ENCODE measurements at places on chromosomes 4 and X. TPM values are rescaled to one million over a fixed set of nuclear protein-coding genes. Genes with fewer than 3 reads are reported as not detected.

DNA sequence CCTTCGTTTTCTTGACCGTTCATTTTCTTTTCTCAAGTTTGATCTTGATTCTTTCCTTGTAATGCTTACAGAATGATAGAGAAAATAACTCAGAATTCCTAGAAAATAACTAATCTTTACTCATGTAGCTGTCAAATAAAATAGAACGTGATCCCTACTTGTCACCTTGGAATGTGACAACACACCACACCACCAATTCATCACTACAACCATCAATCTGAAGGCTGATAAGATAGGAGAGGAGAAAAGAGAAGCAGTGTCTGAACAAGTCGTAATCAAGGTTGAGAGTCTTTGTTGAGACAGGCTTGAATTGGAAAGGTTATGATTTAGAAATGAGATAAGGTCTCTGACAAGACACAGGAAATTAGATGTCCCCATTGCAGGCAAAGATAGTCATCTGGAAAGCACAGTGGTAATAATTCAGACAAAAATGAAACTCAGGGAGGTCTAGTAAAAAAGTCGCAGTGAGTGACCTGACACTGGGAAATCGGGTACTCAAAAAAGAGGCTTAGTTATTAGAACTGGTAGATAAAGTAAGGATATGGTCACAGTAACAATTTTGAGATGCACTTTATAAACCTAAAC lies 456.2 kb downstream of the FAT4 start:
- no peaks in the 10 kb centered on the region for H3K36me3 ChIP-seq
- no peak for DNase-seq
- no peaks in the 10 kb centered on the region for H3K4me1 ChIP-seq

Gene PDZD11
- 48.6 TPM for polyA plus RNA-seq

Gene WAS
- 6.3 TPM for polyA plus RNA-seq

- peaks cover 38% of the 10 kb centered on the region for H3K36me3 ChIP-seq
- H3K4me1 ChIP-seq: no peaks in the 10 kb centered on the region
- no peak overlapping the region for H3K27ac ChIP-seq
- no peak for DNase-seq
Measured at GRCh38 chrX:63702556-63702955, 82.5 kb downstream of the ARHGEF9 start.

- no peak overlapping the region for H3K27ac ChIP-seq
- no peaks in the 10 kb centered on the region for H3K36me3 ChIP-seq
- DNase-seq: no peak
Measured at GRCh38 chrX:148310426-148311165, 189.8 kb upstream of the AFF2 start.

Measured in large intestine (tissue), 12 donors.